ENCODE measurements at places on chromosomes 7 and 10. TPM values are rescaled to one million over a fixed set of nuclear protein-coding genes. Genes with fewer than 3 reads are reported as not detected.

DNA sequence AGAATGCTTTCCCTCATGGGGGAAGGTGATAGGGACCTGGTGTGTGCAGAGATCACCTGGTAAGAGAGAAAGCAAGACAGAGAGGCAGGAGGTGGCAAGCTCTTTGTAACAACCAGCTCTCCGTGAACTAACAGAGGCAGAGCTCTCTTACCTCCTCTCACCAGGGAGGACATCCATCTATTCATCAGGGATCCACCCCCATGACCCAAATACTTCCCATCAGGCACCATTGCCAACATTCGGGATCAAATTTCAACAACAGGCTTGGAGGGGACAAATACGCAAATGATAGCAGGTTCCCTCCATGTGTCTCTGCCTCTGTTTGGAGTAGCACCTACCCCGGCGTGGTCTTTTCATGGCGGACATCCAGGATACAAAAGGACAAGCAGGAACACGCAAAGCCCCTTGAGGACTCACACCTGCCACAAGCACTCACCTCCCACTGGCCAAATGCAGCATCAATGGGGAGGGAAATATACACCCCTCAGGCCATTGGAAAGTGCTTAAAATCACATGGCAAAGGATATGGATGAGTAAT is 431.2 kb upstream of the AUTS2 start:
- DNase-seq: no peak

DNA sequence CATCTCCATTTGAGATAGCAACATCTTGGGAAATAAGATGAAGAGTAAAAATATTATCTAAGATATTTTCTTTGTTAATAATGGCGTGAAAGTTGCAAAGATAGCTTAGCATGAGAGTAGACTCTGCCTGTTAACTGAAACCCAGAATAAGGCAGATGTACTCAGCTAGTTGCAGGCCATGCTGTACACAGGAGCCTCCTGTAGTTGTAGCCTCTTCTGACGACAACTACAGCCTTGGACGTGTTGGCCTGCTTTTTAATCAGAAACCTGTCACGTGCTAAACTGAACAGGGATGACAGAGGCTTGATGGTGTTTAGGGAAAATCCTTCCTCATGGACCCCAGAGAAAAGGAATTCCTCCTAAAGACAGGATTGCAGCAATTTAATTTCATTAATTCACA is 155.1 kb upstream of the TMEM229A start:
- no peak for DNase-seq

- DNase-seq: no peak
Observed at GRCh38 chr7:141348728-141349127, 202.5 kb upstream of the AGK start.

DNA sequence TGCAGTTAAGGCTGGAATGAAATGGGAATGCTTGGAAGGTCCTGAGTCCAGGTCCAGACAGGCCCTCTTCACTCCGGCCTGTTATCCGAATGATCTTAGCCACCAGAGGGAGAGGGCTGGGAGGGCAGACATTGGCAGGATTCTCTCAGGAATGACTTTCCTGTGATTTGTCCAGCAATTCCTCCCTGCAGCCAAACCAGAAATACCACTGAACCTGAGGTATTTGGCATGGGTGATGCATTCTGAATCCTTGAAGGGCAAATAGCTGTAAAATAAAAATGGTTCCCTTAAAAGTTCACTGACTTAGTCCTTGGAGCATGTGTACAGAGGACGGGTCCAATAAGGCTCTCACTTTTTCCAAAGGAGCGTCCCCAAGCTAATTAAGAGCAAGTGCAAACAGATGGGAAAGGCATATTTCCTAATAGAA is 77.5 kb upstream of the HABP2 start:
- DNase-seq: peak; percentile 79

GRCh38 chr10:36097696-36098095 is 455.6 kb upstream of the FZD8 start:
- no peak for DNase-seq

Gene AKR1C3
- 11.3 TPM for total RNA-seq

DNA sequence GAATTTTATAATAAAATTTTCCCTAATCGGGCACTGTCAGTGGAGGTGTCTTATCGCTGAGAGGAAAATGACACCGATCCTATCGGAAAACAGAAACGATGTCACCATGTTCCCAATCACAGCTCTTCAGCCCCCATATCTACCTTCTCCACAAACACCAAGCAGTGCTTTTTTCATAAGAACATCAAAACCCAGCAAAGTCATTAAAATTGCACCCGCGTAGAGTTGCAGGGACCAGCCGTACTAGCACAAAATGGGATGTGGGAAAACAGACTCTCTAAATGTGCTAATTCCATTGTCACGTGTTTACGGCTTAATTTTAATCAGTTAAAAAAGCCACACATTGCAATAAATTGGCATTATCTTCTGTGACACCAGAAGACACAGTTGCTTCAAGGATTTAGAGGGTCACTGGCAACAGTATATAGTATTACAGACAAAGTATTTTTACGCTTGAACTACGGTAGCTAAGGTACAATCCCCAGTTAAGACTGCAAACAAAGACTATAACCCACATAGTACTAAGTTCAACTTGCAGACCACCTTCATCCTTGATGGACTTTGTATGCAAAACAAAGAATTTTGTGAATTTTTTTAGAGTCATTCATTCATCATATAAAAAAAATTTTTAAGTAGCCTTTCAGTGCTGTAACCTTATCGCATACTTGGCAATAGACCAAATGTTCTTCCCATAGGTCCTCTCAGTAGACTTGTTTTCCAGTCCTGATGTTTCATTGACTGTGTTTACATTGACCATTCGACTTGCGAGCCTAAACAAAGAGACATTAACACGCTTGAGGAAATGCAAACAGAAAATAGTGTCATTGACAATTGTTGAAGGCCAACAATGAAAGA is 116.0 kb downstream of the VTI1A start:
- DNase-seq: no peak

DNA sequence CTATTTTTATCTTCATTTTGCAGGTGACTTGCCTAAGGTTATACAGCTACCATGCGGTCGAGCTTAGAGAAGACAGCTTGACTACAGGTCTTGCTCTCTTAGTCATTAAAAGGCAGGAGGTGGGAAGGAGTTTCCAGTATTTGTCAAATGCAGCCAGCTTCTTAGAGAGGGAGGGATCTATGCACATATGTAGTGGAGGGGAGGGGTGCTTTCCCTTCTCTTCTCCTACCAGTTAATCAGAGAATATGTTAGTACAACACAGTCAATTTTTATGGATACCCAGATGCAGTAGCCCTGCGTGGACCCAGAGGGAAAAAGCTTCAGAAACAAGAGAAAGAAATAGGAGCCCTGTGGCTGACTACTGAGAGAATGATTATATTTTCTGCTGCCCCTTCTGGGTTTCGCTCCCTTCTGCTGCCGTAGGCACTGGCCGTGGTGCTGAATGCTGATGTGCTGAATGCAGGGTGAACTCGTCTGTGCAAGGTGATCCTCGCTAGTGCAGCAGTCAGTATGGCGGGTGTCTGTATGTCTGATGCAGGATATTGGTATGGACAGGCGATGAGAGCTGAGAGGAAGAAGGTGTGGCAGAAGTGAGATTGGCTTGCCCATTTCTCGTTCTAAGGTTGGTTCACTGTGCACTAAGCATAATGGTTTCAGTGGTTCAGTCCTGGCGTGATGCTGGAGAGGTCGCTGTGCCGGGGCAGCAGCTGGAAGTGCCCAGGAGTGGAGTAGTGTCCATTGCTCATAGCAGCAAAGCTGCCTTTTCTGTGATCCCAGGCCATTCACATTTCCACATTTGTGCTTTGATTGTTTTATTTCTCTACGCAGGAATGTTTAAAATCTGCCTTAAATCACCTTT is 189.2 kb upstream of the PODXL start:
- peak; percentile 25 for DNase-seq

Gene ZNF853
- total RNA-seq: 23.6 TPM

Gene SPDYE6
- not detected for total RNA-seq

Gene MTPN
- total RNA-seq: 52.9 TPM

DNA sequence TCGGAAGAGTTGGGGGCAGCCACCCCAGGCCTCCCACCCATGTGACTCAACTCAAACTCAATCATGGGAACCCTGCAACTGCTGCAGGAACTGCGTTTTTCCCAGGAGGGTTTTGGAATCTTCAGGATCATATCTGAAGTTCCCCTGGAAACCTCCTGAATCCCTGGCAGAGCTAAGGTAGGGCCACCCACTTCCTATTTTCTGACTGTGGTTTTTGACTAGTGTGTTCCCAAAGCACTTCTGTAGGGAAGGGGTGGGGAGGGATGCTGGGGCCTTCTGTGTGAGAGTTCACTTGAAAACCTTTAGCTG is 127.6 kb upstream of the UNC5B start:
- DNase-seq: no peak

Gene RTKN2
- total RNA-seq: 2.7 TPM

DNA sequence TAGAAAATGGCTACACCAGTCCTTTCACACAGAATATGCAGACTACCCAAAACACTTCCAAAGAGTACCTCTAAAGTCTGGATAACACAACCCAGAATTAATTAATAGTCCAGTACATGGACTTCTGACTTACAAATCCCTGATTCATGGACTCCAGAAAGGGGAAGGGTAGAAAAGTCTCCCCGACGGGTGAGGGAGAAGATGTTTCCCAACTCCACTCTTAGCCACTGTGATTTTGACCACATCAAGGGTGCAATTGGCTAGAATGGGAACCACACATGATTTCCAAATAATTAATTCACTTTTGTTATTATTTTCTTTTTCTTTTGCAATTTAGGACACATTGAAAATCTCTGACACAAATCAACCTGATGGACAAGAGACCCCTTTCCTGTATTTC is 1.4 kb downstream of the TMEM130 start:
- DNase-seq: no peak

Gene CTBP2
- total RNA-seq: 58.1 TPM

Gene PRKCQ
- total RNA-seq: 0.05 TPM

- DNase-seq: no peak
Observed at GRCh38 chr7:119711104-119711503, 561.9 kb upstream of the KCND2 start.

- no peak for DNase-seq
Observed at GRCh38 chr7:90383422-90383821, 19.8 kb upstream of the CLDN12 start.

DNA sequence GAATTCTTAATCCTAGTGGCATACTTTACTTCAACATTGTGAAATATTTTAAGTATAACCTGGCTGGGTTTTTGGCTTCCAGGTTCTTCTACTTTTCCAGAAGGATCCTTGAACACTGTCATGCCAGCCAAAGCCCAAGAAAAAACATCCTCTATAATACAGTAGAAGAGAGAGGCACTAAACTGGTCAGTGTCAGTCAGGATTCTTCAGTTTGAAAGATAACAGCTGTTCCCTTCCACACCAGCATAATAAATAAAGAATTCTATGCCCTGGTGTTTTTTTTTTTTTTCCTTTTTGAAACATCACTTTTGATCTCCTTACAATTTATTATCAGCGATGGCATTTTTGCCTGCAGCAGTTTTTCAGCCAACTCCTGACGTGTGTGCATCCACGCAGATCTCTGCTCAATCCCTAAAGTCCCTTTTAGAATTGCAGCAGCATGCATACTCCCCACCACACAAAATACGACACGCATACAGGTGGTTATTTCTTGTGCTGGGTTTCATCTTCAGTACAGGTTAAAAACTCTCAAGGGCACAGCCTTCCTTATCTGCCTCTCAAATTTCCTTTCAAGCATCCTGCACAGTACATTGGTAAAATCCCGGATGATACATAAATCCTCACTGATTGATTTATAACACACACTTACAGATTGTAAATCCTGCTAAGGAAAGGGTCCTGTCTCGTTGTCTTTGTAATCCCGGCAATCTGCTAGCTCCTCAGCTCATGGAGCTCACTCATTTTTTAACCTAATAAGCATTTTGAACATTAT is 100.2 kb downstream of the TPK1 start:
- DNase-seq: no peak

Gene PRLHR
- not detected for total RNA-seq

Gene TSPAN33
- 7.0 TPM for total RNA-seq

GRCh38 chr7:151968357-151968756 is 12.1 kb downstream of the GALNTL5 start:
- no peak for DNase-seq

DNA sequence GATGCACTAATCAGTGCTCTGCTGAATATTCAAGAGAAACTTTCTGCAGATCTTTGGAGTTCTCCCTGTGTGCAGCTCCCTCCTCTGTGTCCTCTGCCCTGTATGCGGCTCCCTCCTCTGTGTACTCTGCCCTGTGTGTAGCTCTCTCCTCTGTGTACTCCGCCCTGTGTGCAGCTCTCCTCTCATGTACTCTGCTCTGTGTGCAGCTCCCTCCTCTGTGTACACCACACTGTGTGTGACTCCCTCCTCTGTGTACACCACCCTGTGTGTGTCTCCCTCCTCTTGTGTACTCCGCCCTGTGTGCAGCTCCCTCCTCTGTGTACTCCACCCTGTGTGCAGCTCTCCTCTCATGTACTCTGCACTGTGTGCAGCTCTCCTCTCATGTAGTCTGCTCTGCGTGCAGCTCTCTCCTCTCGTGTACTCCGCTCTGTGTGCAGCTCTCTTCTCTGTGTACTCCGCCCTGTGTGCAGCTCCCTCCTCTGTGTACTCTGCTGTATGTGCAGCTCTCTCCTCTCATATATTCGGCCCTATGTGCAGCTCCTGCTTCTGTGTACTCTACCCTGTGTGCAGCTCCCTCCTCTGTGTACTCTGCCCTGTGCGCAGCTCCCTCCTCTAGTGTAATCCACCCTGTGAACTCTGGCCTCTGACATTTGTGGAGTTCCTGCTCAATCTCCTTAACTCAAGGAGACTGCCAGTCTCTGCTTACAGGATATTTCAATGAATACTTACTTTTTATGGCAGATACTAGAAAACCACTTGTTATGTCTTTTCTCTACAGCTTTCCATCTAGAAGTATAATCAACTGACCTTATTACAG is 280.4 kb downstream of the GLRX3 start:
- DNase-seq: no peak
